ENCODE measurements at places on chromosomes 5 and 9.
A peak's percentile ranks its signal among the peaks of the same experiment; 100 is the strongest.

DNA sequence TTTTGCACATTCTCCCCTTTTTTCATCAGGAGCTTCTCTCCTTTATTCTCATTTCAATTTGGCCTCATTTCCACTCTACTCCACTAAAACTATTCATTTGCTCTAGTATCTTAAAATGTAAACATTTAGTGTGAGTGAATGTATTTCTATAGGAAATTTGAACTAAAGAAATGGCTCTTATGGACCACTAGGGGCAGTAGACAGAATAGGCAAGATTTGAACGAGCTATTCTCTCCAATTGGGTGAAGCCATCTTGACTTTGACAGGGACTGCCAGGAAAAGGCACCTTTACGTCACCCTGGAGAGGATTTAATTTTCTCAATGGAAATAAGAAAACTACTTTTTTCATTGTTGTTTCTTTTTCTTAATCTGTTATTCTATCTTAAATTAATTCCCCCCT, 666.3 kb downstream of the DNAH5 start:
- DNase-seq, result no peak

- no peak for DNase-seq
These were observed 22.3 kb downstream of the OR2V1 start for GRCh38 chr5:181108578-181109165.

DNA sequence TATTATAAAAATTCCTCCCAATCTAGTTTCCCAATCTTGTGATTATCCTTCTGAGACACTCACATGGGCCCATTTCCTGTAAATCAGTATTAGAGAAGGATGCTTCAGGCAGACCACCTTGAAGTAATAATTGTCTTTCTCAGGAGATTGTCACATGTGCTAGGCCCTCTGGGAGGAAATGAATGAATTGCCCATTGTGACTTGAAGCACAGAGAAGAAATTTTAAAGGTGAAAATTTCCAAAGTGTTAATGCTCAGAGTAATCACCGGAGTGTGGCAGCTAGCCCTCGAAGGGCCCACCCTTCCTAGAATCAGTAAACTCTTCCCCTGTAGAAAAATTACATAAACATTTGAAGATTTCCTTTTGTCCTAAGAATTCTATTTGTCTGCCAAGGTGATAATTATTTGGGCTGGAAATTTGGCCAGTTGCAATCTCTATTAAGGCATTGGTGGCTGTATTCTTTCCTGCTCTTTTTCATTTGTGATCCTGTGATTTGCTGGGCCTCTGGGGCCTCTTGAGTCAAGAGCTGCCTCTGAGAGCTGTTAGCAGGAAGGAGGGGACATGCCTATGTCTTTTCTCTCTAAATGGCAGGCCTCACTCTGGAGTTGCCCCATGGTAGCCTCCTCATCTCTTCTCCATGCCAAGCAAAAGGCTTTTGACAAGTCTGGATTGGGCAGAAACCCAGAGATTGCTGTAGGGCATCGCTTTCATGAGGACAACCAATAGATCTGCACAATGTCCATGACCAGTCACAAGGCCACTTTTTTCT, 371.5 kb upstream of the ACTBL2 start:
- DNase-seq, result no peak

DNA sequence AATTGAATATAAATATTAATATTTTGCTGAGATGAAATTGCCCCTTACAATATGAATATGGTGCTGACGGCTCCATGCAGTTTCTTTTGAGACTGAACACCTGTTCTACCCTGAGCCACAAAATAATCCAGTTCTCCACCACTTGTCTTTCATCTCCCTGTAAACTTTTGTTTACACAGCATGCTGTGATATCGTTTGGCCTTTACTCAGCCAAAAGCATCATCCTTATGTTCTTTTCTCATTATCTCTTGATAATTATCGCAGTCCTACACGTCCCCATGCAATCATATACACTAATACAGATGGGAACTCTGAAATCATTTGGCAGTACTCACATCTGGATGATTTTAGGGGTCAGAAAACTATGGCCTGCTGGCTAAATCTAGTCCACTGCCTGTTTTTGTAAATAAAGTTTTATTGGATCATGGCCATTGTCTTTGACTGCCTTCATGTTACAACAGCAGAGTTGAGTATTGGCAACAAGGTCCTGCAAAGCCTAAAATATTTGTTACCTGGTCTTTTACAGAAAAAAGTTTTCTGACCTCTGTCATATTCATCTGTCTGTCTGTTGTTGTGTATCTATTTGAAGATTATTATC, 53.3 kb downstream of the AOPEP start:
- no peak for DNase-seq

DNA sequence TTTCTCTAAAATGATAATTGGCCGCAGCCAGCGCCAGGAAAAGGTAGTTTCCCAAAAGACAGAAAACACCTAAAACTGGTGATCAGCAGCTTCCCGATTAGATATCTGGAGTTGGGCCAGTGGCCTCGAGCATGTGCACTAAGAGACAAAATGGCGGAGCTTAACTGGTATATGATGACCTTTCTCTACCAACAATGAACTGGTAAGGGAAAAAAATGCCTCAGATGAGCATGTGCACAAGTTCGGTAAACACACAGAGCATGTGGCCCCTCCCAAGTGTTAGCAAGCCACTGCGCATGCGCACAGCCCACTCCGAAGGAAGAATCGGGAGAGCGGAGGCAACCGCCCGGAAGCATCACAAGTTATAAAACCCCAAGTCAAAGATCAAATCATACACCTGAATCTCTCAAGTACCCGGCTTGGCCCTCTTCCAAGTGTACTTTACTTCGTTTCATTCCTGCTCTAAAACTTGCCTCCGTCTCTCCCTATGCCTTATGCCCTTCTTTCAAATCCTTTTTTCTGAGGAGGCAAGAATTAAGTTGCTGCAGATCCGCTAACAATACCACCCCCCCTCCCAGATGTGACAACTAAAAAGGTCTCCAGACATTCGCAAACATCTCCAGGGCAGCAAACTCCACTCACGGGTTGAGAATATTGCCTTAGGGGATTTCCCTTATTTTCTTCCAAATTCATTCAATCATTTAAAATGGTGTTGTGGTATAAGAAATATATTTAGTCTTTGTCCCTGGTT, 15.0 kb upstream of the PTBP3 start:
- DNase-seq, result peak; percentile 73

GRCh38 chr5:78269088-78269703, 25.3 kb downstream of the AP3B1 start:
- DNase-seq, result no peak

DNA sequence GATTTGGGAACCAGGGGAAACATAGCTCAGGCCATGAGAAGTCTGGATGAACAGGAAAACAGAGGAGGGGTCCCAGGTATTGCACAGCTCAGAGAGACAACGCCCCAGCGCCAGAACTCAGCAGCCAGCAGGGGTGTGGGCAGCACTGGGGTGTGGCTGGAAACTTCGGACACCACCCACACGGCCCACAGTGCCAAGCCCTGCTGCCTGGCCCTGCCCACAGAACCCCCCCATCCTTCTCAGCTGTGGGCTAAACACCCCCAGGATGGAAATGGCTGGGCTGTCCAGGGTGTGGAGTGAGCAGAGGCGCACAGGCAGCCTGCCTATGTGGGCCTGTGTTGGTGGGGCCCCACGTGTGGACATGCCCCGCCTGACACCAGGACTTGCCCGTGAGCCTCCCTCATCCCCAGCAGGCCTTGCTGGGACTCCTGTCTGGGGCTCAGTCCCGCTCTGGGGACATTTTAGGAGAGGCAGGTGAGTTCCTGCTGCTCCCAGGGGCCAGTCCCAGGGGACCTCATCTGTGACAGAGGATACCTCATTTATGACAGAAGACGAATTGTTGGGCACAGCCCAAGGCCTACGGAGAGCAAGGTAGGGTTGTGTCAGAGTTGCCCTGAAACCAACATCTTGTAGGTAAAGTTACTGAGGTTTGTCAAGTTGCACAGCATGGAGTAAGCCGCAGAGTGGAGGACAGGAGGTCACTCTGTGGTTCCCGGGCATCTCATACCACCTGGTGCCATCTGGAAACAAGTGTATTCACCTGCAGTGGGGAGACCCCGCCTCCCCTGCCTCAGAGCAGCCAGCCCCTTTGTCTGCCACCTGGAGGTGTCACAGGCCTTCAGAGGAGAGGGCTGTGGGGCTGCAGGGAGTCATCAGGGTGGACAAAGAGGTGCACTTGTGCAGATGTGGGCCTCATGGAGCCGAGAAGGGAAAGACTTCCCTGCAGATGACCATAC, 183.2 kb downstream of the AUH start:
- no peak for DNase-seq
